Activated B cell treated with CpG ODN at 0.5 μM for 24 hours (primary cell): ENCODE measurements at places on chromosomes 3 and 15.

GRCh38 chr15:40904552-40905201 is 10.4 kb downstream of the VPS18 start:
- DNase-seq: no peak

DNA sequence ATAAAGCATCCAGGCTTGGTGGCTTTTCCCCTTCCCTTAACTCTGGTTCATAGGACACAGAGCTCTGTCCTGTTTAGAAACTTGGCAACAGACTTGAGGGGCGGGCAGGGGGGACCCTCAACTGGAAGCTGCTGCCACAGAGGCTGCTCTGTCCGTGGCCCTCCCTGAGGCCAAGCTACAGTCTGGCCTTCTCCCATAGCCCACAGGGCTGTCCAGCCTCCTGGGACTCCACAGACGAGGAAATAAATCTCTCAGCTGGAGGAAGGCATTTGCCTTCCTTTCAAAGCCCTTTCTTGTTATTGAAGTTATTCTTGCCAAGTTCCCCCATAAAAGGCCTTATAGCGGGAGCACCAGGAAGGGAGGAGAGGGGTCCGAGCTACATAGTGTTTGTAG is 248.8 kb upstream of the TPM1 start:
- no peak for DNase-seq

DNA sequence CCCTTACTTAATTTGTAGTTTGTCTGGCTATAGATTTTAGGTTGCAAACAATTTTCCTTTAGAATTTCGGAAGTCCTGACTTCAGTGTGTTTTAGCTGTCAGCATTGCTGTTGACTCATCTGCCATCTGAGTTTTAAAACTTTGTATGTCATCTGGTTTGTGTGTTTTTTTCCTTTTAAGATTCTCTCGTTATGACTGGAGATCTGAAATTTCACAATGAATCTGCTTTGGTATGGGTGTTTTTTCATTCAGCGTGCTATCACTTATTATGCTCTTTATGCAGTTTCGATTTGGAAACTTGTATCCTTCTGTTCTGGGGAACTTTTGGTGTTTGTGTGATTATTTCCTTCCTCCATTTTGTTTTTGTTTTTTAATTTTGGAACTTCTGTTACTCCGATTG is 53.7 kb upstream of the ZNF280D start:
- DNase-seq: no peak

GRCh38 chr3:77134769-77135168 is 94.9 kb downstream of the ROBO2 start:
- DNase-seq: no peak

DNA sequence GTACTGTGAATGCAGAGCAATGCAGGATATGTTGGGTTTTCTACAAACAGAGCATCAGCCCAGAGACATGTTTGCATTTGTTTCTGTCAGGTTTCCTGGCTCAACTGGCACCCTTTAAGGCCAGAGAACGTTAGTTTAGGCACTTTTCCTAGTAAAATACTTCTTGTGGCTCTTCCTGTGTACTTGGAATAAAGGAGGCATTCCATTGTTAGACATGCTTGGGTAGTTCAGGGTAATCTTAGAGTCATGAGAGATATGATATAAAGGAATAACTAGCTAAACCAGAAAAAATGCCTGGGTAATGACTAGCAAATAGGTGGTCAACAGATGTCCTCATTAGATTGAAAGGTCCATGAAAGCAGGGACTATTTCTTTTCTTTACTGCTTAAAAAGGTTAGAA is 60.4 kb upstream of the RBM5 start:
- DNase-seq: no peak

- no peak for DNase-seq
These were observed 60.9 kb downstream of the ASB7 start for GRCh38 chr15:100663086-100663914.

DNA sequence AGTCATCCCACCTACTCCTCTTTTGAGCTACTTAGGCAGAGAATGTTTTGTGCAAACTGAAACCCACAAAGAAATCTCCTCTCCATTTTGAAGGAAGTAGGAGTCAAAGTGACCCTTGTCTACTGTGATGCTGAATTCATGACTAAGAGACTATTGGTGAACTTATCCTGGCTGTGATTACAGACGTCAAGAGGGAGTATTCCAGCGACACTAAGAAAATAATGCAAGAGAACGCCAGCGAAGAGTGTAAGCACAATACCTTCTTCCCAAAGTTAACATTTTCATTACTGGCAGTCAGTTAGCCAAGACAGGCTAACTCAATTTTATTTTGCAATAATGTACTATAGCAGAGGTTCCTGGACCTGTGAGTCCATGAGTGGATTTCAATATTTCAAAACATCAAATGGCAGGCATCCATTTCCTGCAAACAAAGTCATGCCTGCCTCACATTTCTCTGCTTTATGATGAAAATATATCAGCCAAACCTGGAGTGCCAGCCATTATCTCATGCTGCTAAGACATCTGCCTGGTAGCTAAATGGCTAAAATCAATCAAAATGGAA is 59.0 kb downstream of the CTNNB1 start:
- no peak for DNase-seq

GRCh38 chr3:46369675-46370132 is 1.0 kb upstream of the CCR5 start:
- no peak for DNase-seq

- no peak for DNase-seq
These were observed 292.3 kb downstream of the KBTBD8 start for GRCh38 chr3:67290438-67290837.

DNA sequence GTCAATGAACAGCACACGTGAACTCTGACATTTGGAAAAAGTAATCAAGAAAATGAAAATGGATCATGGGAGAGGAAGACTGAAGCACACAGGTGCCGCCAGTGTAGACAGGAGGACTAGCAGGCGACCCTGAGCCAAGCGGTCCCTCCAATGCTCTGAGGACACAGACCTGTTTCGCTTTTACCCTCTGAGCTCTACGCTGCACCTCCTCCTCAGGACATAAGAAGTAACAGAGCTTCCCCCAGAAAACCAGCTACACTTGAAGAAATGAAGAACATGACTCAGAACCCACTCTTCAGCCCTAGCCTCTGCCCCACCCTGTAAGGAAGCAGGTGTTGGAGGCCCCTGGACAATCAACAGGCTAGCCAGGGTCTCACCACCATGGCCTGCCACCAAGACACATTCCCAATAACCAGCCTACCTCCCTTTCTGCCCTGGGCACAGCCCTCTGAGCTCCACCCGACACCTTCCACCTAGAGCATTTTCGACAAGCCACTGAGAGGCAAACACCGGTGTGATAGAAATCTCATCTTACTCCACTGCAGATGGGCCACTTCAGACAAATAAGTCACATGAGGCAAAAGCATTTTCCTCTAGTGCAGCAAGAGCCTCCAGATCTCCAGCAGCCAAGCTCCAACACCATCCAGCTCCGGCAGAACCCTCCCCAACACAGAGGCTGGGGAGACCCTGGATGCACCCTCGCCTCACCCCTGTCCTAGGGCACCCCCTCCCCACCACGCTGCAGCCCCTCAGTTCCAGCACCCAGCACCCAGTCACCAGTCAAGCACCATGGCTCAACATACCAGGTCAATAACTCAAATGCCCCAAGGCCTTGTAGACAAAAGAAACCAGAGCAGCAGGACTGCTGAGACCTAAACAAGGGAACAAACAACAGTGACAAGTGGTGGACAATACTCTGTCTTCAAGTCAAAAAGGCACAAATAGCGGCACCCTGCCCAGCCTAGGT is 11.4 kb downstream of the FAM174B start:
- no peak for DNase-seq

- DNase-seq: no peak
These were observed 2.1 kb downstream of the DBR1 start for GRCh38 chr3:138172625-138173024.

DNA sequence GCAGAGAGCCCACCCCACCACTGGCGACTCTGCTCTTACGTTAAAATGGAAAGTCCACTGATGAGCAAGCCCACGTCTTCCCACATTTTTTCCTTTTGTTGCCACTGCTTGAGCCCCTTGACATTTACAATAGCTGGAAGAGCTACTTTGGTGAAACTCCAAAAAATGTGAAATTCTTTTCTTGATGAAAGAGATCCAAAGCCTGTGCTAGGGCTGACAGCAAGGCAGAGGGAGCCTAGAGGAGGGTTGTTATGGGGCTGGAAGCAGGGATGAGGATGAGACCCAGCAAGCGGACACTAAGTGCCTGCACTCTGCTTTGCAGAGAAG is 97.1 kb downstream of the CEMIP start:
- DNase-seq: no peak

DNA sequence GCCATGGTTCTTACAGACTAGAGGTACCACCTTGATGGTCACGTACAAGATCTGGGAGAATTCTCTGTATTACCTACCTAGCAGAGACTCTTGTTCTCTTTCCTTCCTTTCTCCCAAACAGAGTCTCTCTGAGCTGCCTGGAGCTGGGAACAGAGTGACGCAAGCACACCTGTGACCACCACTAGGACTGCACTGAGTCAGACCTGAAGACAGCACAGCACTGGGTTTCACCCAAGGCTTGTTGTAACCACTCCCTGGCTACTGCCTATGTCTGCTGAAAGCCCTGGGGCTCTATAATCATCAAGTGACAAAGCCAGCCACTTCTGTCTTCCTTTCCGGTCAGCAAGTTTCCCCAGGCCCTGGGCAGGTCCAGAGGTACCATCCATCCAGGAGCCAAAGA is 293.3 kb upstream of the CNTN4 start:
- no peak for DNase-seq

GRCh38 chr15:77584201-77584600 is 48.5 kb downstream of the LINGO1 start:
- DNase-seq: no peak

- DNase-seq: no peak
These were observed 393.7 kb upstream of the C2CD4B start for GRCh38 chr15:62558640-62559380.

- no peak for DNase-seq
These were observed 150.7 kb upstream of the TLE3 start for GRCh38 chr15:70248116-70249025.

DNA sequence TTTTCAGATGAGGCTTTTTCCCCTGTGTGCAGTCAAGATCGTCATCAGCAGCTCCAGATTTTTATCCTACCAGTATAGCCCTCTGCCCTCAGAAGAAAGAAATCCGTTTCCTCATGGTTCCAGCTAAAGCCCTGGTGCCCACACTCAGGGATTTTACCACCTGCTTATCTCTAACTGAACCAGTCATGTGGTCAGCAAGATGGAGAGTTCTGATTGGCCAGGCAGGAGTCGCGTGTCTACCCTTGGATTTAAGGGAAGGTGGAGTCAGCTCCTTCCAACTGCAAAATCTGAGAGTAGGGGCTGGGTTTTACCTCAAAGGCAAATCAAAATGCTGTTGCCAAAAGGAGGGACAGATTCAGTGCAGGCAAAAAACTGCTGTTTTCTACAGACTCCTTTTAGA is 135.3 kb downstream of the LRTM1 start:
- DNase-seq: no peak

DNA sequence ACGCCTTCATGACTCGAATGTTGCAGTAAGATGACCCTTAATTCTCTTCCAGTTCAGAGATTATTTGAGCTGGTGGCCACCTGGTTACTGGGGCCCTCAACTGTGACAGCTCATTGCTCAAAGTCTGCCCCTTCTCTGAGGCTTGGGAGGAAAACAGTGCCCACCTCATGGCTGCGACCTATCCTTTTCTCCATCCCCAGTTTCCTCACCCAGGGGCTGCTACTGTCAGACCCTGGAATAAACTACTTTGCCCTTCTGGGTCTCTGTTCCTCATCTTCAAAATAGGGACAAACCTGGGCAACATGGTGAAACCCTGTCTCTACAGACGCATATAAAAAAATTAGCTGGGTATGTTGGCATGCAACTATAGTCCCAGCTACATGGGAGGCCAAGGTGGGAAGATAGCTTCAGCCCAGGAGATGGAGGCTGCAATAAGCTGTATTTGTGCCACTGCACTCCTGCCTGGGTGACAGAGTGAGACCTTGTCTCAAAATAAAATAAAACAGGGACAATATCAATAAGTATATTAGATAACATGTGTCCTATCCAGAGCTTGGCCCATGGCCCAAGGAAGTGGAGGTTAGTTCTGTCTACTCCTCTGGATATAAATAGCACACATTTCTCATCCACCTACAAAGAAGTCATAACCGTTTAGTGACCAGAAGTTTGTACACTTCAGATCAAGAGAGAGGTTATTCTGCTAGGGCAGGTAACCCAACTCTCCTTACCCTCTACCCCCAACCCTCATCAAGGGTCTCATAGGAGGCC is 2.2 kb upstream of the RASL12 start:
- no peak for DNase-seq

GRCh38 chr3:45496555-45496954 is 98.0 kb upstream of the LIMD1 start:
- no peak for DNase-seq

- no peak for DNase-seq
These were observed 74.0 kb downstream of the POLR2M start for GRCh38 chr15:57780471-57780870.

GRCh38 chr15:68650901-68651709 is 72.3 kb downstream of the CORO2B start:
- DNase-seq: peak; percentile 46

DNA sequence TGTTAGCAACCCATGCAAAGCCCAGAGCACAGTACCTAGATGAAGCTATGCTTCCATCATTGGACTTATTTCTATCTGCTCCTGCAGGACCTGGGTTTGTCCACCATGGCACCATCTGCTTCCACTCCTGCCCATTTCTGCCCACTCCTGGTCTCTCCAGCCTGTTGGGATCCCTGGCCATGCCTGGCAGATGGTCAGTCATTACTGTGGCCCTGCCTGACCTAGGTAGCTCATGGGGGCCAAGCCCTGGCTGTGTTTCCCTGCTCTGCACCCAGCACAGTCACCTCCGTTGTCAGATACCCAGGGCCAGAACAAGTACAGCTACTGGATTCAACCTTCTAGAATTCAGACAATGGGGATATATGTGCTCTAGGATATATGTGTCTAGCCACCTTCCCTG is 185.8 kb upstream of the TLE3 start:
- DNase-seq: no peak

GRCh38 chr3:189172668-189173419 is 1.1 kb downstream of the TPRG1 start:
- no peak for DNase-seq

DNA sequence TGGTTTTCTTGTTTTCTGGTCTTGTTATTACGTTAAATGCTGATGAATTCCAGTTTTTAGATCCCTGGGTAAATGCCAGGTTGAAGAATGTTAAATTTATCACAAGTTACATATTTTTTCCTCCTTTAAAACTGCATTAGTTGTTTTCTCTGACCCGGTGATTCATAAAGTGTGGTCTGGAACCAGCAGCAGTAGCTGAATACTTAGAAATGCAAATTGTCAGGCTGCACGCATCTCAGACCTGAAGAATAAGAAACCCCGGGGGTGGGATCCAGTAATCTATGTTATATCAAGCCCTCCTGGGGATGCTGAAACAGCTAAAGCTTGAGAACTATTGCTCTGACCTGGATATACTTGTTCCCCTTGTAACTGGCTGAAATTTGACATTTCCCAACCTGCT is 69.1 kb downstream of the PEX5L start:
- no peak for DNase-seq

- no peak for DNase-seq
These were observed 28.9 kb downstream of the CSTA start for GRCh38 chr3:122353893-122354401.

- DNase-seq: no peak
These were observed 29.0 kb downstream of the KY start for GRCh38 chr3:134621854-134622253.

- no peak for DNase-seq
These were observed 12.2 kb downstream of the SELENOS start for GRCh38 chr15:101264911-101265641.
